Cardiac septum (tissue), 1 donor: ENCODE measurements at places on chromosomes 3 and 15. TPM values are rescaled to one million over a fixed set of nuclear protein-coding genes. Genes with fewer than 3 reads are reported as not detected.

Gene GOLGA6D
- total RNA-seq, result not detected

Gene NR2E3
- not detected for total RNA-seq

Gene CHDH
- total RNA-seq, result 0.92 TPM

Gene CAPN7
- total RNA-seq, result 29.2 TPM

Gene DGKG
- total RNA-seq, result 48.7 TPM

DNA sequence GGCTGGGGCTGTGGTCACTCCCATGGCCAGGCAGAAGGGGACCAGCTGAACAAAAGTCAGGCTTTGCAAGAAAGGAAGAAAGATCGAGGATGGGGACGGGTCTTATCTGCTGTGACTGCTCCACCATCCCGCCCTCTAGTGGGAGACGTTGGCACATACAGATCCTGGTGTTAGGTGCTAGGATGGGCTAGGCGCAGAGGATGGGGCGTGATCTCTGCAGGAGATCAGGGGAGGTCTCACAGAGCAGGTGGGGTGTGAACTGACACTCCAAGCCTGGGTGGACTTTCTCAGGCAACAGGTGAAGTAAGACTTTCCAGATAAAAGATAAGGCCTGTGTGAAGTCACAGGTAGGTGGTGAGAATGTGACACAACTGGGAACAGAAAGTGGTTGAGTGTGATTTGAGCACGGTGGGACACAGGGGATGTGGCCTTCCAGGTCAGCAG is 141.9 kb upstream of the SMAD3 start:
- DNase-seq, result peak; percentile 66

DNA sequence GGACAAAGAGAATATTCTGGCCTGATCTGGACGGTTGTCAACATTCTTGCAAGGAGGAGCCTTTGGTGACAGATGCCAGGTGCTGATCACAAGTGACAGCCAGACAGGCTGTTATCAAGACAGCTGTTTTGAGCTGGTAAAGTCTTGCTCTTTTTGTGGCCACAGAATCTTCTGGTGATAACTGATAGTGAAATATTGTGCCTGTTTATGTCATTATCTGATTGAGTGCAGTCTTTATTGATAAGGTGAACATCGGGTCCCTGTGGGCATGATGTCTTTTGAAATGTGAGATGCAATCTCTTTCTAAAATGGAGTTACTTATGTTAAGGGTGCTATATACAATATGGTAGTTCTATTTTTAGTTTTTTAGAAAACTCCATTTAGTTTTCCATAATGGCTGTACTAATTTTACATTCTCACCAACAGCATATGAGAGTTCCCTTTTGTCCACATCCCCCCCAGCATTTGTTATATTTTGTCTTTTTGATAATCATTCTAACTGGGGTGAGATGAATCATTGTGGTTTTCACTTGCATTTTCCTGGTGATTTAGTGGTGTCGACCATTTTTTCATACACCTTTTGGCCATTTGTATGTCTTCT is 10.7 kb downstream of the CEP63 start:
- no peak for DNase-seq

GRCh38 chr3:154061001-154061370 is 60.2 kb upstream of the ARHGEF26 start:
- no peak for DNase-seq

GRCh38 chr3:127172781-127173515 is 20.0 kb upstream of the PRR23E start:
- peak; percentile 59 for DNase-seq

DNA sequence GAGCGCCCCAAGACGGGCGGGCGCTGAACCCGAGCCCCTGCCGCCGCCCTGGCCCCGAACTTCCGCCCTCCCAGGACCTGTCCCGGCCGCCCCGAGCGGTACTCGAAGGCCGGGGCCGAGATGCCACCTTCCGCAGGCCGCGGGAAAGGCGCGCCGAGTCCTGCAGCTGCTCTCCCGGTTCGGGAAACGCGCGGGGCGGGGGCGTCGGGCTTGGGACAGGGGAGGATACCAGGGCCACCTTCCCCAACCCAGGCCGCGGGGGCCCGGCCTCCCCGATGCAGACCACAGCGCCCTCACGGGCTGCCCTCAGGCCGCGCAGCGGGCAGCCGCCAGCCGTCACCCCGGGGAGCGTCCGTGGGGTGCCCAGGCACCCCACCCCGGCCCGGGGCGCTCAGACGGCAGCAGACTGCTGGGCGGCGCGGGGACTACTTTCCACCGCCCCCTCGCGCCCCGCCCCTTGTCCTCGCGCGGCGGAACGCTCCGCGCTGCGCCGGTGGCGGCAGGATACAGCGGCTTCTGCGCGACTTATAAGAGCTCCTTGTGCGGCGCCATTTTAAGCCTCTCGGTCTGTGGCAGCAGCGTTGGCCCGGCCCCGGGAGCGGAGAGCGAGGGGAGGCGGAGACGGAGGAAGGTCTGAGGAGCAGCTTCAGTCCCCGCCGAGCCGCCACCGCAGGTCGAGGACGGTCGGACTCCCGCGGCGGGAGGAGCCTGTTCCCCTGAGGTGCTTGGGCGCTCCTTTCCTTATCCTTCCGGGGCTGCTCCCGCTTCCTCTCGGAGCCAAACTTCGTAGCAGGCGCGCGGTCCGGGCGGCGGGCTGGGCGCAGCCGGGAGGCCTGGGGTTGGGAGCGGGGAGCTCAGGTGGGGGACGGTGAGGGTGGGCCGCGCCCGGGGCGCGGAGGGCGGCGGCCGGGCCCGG is at the start of gene CTNNB1:
CTNNB1 (plus strand) TSS at position 556 of the 916 bp plus-strand sequence. CDS start 24,564 bp downstream, outside the sequence.
- peak; percentile 96 for DNase-seq

DNA sequence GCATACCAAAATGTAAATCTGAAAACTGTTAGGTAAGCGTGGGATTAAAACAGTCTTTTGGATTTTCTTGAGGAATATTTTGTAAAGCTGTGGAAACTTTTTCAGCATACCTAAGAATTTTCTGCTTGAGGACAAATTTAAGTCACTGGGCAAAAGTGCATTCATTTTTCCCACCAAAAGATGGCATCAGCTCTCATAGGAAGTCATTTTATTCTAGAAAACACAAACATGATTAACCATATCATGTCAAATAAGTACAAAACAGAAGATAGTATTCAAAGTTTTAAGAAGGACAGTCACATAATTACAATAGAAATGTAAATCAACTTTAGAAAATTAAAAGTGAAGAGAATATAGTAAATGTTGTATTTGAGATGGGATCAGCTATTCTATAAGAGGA is 63.5 kb downstream of the SLC49A4 start:
- no peak for DNase-seq

GRCh38 chr15:101654171-101654570 is 2.0 kb upstream of the TM2D3 start:
- no peak for DNase-seq

DNA sequence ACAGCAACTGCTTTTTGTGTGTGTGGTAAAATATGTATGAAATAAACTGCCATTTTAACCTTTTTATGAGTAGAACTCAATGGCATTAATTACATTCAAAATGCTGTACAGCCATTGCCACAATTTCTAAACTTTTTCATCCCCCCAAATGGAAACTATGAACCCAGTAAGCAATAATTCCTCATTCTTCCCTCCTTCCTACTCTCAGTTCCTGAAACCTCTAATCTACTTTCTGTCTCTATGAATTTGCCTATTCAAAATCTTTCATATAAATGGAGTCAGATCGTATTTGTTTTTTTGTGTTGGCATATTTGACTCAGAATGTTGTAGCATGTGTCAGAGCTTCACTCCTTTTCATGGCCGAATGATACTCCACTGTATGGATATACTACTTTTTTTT is 5.3 kb upstream of the BLM start:
- no peak for DNase-seq

DNA sequence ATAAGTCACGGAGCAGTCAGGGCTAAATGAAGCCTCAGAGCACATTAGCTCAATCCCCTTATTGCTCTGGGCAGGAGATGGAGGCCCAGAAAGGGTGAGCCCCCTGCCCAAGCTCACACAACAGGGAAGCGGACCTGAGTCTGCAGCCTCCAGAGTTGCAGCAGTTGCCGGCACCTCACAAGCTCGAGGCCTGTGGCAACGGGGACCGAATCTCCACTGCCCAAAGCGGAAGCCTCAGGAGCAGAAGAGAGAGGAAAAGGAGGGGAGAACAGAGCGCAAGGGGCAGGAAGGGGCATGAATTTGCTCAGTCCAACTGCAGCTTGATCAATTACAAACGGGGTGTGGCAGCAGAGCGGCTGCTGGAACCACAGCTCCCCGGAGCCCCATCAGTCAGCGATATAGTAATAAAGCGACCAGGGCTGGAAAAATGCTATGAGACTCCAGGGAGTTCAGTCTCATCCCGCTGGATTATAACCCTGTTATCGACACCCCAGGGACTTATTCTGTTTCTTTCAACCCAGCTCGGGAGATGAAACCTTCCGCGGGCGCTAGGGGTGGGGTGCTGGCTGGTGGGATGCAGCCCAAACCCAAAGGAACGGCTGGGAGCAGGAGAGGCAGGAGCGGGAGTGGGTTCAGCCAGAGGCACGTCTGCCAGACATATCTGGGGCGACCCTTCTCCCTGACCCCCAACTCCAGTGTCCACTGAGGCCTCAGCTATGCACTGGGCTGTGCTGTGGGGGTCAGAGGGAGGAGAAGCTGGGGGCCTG is 219.7 kb upstream of the LINGO1 start:
- peak; percentile 53 for DNase-seq

DNA sequence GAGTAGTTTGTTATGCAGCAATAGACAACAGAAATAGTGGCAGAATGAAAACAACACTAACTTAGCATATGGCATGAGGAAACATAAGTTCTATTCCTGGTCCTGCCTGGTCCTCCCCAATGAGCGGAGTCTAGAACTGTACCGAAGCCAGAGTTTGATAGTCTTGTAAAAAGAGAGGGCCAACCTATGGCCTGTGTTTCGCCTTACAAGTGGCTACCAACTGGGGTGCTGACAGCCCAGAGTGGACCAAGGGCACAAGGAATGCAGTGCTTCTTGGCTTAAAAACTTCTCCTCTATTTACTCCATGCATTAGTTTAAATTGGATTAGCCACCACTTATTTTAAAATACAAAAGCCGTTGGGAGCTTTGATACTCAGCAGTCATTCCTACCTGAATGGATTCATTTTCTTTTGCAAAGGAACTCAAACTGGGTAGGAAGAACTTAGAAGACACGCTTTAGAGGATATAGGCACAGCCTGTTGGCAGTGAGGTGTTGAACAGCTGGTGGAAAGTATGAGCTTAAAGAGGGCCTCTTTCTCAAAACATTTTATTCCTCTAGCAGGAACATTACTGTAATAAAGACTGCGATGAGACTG is 302.9 kb downstream of the PLCL2 start:
- no peak for DNase-seq

DNA sequence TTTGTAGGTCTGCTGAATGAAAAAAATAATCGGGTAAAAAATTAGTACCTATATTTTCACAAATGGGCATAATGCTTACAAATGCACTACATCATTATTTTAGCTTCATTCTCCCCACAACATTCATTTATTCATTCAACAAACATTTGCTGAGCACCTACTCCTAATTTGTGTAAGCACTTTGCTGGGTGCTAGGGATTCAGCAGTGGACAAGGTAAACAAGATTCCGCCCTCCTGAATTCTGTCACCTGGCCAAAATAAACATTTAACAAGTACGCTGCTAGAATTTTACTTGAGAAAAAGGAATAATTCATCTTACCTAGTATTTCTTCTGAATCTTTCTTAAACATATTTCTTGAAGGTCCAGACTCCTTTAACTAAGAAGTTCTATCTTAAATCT is 72.1 kb downstream of the TIGIT start:
- no peak for DNase-seq

DNA sequence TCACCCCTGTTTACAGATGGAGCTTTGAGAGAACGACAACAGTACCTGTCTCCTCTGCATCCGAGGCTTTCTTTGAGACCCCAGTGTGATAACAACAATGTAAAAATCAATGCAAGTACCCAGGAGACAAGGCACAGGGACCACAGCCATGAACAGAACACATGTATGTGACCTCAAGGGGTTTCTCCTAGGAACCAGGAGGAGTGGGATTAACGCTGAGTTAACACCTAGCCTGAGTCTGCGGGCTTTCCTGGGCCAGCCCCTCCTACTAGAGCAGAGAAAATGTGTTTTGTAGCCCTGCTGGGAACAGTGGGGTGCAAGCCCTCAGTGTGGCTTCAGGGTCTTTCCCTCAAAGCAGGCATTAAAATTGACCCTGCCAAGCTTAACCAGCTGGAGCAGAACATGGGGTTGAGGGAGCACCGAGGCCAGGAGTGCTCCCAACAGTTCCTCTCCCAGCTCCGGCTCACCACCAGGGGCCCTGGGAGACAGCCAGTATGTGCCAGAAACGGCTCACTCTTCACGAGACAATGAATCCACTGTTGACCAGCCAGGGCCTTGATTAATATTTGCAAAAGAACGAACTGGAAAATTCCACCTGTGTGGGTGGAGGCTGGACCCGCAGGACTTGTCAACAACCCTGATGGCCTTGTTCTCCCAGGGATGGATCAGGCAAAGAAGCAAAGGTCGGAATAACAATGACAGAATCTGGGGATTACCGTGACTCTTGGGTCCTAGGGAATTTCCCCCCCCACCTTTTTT is 3.6 kb downstream of the CHDH start:
- peak; percentile 66 for DNase-seq

DNA sequence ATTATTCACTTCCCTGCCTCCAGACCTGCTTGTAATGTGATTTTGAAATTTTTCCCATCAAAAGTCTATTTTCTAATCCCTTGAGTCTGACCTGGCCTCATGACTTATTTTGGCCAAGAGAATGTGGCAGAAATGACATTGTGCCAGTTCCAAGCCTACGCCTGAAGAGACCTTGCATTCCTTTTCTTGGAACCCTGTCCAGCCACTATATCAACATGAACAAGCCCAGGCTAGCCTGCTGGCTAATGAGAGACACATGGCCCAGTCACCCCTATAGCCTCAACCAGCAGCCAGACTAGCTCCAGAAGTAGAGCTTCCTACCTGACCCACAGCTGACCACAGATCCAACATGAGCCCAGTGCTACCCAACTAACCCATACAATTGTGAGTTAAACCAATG is 121.1 kb upstream of the ACP3 start:
- DNase-seq, result no peak

- no peak for DNase-seq
Observed at GRCh38 chr3:170130532-170130931, 51.0 kb downstream of the PHC3 start.

DNA sequence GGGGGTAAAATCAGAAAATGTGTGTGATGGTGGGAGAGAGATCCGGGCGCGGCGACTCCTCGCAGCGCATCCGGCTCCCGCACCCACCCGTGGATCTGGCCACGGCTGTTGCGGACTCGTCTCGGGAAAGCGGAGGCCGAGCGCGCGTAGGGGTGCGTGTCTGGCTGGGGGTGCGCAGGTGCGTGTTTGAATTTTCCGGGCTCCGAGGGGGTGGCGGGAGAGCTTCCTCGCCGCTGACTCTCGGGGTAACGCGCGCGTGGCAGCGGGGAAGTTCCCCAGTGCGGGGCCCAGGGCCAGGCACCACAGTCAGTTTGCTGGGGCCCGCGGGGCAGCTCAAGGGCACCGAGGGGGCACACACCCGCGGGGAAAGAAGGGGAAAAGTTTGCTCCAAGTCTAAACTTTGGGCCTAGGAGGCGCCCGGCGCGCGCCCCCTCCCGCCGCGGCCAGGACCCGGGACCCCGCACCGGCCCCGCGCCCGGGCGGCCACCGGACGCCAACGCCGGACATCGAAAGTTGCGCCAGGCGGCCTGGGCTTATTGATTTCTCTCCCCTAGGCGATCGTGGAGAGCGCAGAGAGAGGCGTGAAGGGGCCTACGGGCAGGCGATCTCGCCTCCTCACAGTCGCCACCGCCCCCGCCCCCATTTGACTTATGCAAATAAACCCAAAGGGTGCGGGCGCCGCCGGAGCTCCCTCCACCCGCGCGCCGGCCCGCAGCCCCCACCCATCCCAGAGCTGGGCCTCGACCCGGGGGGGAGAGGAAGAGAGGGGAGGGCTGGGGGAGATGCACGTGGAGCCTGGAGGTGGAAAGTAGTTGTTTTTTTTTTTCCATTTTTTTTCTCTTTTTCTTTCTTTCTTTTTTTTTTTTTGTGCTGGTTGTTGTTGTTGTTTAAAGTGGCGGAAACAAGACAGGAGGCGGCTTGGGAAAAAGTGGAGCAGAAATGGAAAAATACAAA is 639 bp downstream of the FOXP1 start:
- peak; percentile 88 for DNase-seq
